ENCODE measurements at places on chromosomes 5 and 9.

- no peak for DNase-seq
Measured at GRCh38 chr9:8718121-8718725, 918.6 kb upstream of the DMAC1 start.

GRCh38 chr5:133062276-133062675 lies 10.5 kb downstream of the HSPA4 start:
- no peak for DNase-seq

- no peak for DNase-seq
Measured at GRCh38 chr5:63011158-63011557, 432.5 kb downstream of the LRRC70 start.

- no peak for DNase-seq
Measured at GRCh38 chr9:106800701-106801270, 62.2 kb upstream of the ZNF462 start.

DNA sequence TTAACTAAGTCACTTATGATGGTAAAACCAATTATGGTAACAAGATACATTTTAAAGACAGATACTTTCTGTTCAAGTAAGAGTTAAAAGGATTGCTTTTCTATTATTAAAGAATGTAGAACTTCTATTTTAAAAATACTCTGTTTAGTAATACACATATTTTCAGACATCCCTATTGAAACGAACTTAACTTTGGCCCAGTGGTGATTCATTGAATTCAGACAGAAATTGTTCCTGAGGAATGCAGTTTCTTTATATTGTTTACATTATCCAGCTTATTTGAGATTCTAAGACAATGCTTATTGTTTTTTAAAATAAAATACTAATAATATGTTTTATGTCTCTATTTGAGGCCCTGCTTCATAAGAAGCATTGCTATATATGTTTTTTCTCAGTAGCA lies 816.4 kb downstream of the SEMA5A start:
- no peak for DNase-seq

Measured in midbrain (tissue), 1 donor.